ENCODE measurements at places on chromosomes 3 and 15.

DNA sequence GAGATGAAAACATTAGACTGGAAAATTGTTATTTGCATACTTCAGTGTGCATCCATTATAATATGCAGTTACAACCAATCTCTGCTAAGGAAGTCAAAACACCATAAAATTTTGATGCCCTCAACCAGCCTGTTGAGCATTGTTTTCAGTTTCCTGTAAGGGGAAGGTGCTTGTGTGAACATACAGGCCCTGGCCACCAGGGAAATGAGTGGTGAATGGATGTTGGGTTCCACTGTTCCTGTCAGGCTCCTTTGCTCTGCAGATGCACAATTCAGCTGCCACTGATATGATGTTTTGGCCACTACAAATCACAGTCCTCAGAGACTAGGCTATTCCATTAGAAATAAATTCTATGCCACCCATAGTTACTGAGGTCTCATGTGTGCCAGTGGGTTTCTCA, 184.6 kb downstream of the SYNPR start:
- DNase-seq, result no peak

GRCh38 chr15:101128221-101129015, 123.4 kb downstream of the CHSY1 start:
- no peak for DNase-seq

GRCh38 chr3:60096403-60096802, 1046.6 kb upstream of the CFAP20DC start:
- DNase-seq, result no peak

DNA sequence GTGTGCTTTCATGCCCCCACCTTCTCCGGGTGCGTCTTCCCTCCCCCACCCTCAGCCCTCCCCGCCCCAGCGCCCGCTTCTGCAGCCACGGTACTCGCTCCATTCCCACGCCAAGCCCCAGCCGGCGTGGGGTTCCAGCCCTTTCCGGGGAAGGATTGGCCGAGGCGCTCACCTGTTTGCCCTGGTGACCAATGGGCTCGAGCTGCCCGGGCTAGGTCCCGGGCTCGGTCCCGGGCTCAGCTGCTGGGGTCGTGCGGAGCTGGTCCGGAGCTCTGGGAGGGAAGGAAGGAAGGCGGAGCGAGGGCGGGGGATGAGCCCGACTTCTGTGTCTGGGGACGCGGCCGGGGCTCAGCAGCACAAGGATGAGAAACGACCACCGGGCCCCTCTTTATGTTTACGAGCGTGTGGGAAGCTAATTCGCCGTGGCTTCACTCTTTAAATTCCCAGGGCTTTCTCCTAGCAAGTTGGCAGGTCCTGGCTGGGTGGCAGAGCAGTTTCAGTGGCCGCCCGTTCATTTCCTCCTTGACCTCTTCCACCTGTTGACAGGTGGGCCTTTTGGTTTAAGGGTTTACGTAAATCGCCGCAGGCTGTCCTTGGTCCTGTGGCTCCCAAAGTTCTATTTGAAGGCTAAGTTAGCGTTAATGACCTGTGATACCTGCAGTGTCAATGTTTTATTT, at the start of gene IGSF10:
Gene IGSF10, minus strand, starts transcription at position 288 of the 677 bp plus-strand sequence. CDS start 2,352 bp downstream, outside the sequence.
- DNase-seq, result peak; percentile 39

- no peak for DNase-seq
Observed at GRCh38 chr3:147574621-147575020, 165.5 kb downstream of the ZIC1 start.

GRCh38 chr3:37862903-37863815, 1.5 kb downstream of the CTDSPL start:
- no peak for DNase-seq

DNA sequence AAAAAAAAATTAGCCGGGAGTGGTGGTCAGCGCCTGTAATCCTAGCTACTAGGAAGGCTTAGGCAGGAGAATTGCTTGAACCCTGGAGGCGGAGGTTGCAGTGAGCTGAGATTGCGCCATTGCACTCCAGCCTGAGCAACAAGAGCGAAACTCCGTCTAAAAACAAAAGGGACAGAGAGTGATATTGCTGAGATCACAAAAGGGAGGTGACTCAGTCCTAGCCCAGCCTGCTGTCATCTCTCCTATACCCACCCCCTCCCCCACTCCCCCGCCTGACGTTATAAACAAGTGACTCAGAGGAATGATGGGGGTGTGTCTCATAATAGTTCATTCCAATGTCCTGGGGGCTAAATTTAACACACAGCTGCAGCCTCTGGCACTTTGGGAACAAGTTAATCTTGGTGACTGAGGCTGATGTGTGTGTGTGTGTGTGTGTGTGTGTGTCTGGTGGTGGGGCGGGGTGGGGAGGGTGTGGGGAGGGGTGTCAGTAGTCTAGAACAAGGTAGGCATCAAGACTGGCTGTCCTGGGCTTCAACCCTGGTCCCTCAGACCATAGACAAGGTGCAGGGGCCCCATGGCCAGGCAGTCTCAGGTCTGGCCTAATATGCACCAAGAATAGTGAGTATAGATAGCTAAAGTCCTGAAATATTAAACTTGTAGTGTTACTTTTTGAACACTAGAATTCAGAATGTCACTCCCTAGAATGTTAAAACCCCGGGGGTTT, 1.3 kb upstream of the KLHL40 start:
- DNase-seq, result peak; percentile 93

- DNase-seq, result no peak
Observed at GRCh38 chr3:190595807-190596206, 81.9 kb downstream of the IL1RAP start.

DNA sequence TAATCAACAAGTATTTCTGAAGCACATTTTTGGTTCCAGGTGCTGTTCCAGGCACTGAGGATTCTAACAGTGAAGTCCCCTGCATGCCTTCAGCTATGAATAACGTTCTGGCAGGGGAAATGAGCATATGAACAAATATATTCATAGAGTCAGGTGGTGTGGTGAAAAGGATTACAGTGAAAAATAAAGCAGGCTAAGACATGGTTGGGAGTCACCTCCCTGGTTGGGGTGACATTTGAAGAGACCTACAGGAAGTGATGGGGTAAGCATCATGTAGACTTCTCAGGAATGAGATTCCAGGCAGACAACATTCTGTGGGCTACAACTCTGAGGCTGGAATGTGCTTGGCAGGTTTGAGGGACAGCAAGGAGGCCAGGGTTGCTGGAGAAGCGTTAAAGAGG, 15.0 kb downstream of the FRMD4B start:
- no peak for DNase-seq

DNA sequence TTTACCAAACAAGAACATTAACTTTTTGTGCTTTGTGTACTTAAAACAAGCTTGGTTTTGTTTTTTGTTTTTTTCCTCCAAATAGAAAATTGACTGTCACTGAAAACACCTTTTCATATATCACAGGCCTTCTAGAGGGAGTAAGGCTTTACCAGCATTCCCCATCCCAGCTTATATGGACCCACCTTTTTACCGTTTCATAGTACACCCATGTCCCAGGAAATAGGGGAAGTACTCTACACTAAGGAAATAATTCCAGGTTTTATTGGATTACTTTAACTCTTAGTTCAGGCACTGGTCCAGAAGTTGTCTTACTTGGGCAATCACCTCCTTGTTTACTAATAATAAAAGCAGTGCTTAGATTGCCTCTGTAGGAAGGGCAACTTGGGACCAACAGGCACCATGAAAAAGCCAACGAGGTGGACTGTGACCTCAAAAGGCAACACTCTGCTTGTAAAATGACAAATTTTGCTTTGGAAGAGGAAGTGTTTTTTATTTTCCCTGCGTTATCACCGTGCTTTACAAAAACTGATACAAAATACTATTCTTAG, 26.2 kb downstream of the HMG20A start:
- peak; percentile 49 for DNase-seq

- no peak for DNase-seq
Observed at GRCh38 chr15:67828278-67828968, 3.1 kb downstream of the SKOR1 start.

- no peak for DNase-seq
Observed at GRCh38 chr3:193225302-193226125, 15.5 kb upstream of the PLAAT1 start.

- no peak for DNase-seq
Observed at GRCh38 chr3:47407896-47408838, 27.3 kb downstream of the PTPN23 start.

DNA sequence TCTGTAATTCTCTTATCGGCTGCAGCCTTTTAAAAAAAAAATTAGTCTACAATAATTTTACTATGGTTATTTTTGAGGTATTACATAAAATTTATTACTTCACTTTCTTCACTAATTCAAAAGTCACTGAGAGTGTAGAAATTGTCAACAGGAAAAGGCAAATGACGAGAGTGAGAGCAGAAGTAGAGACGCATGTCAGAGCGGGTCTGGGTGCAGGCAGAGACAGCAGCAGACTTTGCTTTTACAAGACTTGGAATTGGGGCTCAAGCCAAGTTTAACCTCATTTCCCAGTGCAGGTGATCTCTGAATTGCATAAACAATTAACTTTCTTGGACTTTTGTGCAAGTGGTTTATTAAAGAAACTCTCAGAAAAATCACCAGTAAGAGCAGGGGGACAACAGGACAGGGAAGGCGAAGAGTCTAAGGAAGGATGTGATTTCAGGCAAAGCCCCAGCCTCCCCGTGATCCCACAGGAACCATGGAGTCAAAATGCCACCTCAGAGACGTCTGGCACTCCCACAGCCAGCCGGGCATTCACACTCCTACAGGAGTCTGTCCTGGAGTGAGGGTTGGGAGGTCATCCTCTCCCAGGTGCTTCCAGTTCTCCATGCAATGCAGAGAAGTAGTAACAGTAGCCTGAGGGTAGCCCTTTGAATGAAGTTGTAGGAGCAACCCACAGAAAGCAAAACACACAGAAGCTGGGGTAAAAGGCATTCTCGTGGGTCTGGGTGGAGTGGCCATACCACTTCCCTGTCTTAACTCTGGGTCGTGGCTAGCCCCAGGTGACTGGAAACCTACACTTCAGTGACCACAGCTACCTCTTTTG, 274.0 kb upstream of the TGFBR2 start:
- no peak for DNase-seq

- no peak for DNase-seq
Observed at GRCh38 chr3:130849091-130849552, 44.8 kb upstream of the ATP2C1 start.

DNA sequence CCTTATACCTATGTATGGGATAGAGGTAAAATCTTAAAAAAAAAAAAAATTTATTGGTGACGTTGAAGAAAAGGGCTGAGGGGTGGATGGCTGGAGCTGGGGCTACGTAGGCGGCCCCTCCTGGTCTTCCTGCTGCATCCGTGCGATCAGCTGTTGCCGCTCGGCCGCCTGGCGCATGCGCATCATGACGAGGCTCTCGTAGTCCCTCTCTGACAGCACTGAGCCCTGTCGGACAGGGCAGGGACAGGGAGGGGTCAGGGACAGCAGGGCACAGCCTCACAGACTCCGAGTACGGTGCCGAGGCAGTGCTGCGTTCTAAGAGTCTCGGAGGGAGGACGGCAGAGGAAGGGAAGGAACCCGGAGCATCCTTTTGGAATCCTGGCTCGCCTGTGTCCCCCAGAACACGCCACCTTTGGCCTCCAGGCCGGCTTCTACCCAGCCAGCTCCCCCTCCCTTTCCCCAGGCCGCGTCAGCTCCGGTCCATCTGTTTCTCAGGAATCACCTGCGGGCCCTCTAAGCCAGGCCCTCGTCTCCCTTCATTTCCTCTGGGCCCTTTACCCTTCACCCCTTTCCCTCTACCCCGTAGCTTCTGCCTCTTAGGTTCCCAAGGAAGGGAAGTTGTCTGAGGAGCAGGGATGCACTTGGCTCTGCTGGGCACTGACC, 1.8 kb upstream of the C15orf62 start:
- no peak for DNase-seq

DNA sequence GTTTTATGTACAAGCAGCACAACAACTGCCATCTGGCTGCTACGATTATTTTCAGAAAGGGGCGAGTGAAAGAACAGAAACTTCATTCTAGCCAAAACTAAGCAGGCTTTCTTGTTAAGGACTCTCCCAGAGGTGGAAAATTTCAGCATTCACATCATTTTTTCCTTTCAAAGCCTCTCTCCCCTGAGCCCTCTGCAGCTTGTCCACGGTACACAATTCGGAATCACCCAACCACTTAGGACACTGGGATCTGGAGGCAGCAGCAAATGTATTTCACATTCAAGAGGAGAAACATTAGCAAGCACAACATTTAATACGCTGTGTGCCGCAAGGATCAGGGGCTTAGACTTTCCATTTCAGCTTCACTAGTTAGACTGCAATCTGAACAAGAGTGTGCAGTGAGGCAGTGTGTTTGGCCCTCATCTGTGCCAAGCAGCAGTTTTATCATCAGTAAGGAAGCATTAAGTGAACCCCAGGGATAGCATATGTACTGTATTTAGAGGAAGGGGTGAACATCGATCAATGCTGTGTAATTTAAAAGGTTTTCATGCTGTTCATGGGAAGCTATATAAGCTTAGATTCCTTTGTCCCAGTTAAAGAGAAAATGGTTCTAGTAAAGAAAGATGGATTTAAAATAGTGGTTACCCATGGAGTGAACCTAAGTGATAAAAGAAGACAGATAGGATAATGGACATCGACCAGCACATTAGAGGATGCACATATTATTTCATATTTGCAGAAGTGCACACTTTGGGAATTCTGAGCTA, 504.9 kb downstream of the TBL1XR1 start:
- no peak for DNase-seq

DNA sequence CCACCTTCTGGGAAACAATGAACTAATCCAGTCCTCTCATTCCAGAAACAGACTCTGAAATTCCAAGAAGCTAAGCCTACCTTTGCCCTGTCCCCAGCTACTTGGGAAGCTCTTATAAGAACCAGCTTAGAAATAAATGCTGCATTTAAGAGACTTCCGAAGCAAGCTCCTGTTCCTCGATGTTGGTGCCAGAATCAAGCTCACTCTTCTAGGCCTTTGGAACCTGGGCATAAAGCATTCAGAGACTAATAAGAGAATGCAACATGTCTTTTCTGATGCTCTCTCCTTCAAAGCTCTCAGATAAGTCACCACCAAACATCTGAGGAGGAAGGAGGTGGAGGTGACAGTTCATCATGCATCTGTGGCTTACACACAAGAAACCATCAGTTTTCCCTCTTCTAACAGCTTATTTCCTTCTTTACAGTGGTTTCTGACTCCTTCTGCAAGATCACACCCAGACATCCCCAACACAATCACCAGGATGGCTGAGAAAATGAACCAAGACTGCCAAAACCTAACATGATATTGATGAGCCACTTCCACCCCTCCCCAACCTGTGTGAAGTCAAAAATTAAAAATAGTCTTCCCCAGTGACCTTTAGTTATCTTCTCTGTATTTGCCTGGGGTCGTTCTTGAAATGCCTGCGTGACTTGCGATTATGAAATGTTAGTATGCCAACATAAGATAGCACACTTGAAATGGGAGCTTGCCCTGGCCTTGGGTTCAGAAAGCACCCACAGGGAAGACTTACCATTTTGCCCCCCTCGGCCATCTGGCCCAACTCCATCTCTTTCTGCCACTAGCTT, 11.5 kb downstream of the ARHGEF3 start:
- DNase-seq, result no peak

Data from HuH-7 (cell line).